ENCODE measurements at places on chromosomes 6 and 20.

GRCh38 chr6:113693851-113694250 lies 163.3 kb upstream of the MARCKS start:
- no peak for DNase-seq

DNA sequence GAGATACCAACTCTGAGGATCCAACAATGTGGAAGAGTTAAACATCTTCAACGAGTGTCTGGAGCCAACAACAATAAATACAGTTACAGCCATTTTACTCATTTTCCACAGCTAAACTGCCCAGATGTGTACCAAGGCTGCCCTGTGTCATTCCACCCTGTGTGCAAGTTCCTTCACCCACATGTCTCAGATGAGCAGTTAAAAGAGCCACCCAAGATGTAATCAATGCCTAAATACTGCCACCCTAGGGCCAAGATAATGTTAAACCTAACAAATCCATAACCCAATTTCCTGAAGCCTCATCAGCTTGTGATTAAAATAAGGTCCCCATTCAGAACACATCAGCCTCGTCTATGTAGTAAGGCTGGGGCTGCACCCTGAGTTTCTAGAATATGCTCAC lies 59.9 kb downstream of the GMDS start:
- DNase-seq = no peak

DNA sequence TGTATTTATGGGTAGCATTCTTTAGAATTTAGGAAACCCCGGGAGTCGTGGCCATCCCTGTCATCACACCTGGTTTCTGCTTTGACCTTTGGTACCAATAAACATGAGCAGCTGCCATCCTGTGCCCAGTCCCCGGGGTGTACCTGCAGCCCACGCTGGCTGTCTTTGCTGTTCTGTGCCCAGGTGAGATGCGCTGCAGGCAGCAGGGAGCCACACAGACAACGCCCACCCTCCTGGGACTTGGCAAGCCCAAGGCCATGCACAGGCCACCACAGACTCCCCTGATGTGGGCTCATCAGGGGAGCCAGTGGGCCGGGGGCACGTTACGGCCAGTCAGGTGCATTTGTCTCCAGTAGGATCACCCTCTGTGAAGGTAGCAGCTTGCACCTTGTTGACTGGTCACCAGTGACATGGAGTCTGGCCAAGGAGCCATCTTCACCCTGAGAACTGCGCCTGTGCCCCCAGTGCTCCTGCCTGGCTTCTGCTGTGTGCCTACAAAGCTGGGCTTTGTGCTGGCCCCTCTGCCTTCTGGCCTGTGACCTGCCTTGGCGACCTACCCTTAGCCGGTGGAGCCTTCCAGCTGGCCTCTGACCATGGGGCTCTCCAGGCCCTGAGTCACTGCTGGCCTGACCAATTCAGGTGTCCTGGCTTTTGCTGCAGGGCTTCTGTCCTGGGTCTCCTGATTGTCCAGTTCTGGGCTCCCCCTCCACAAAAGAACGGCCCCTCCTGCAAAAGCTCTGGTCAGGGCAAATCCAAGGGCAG lies 14.2 kb upstream of the UNC93A start:
- DNase-seq = no peak

GRCh38 chr20:41631826-41632225 lies 13.6 kb upstream of the CHD6 start:
- DNase-seq = no peak

GRCh38 chr20:1033751-1034414 lies 31.8 kb upstream of the RSPO4 start:
- no peak for DNase-seq

DNA sequence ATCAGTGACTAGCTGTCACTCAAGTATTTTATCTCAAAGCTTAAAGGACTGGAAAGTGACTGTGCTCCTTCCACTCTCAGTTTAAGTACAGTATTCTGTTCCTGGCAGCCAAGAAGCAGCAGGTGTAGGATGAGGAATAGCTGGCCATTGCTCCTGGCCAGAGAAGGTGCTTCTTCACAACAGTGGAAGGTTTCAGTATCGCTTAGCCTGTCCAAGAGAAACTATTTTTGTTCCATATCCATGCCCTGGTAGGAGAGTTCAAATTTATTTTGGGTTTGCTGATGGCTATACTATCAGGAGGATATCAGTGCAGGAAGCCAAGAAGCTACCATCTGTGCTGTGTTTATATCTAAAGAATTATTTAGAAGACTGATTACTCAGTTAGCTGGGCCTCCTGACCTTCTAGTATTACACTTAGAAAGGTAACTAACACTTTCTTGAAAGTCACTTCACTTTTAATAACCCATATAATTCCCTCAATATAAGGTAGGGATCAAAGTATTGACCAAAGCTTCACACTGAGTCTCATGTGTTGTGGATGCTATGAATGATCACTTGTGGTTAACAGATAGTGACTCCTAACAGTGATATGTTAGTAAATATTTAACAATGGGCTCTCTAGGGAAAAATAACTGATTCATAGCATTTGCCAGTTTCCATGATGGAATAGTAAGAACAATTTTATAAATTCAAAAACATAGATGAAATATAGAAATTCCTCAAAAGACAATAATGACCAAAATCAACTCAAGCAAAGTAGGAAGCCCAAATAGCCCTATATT lies 99.9 kb downstream of the AIG1 start:
- no peak for DNase-seq

GRCh38 chr6:141729146-141729545 lies 403.6 kb upstream of the GJE1 start:
- no peak for DNase-seq

- DNase-seq = no peak
Observed at GRCh38 chr20:4040283-4041179, 25.2 kb upstream of the RNF24 start.

- no peak for DNase-seq
Observed at GRCh38 chr20:312067-312466, 13.3 kb upstream of the SOX12 start.

DNA sequence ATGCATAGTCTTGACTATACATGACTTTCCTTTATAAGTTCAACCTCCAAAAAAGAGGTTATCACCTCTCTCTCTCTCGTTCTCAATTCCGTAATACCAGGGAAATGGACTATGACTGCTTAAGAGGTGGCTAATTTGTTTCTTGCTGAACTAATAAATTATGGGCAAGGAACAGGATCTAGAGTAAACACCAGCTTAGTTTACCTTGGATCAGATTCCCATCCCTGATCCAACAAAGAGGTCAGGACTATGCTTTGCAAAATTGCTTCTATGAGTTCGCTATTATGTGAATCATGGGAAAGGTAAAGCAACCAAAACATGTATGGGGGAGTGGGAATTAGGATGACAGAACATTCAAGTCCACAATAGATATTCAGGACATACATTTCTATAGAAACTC lies 630.7 kb downstream of the HACE1 start:
- no peak for DNase-seq

- DNase-seq = no peak
Observed at GRCh38 chr20:19600042-19600441, 158.0 kb upstream of the RIN2 start.

- DNase-seq = no peak
Observed at GRCh38 chr6:55777469-55777868, 97.9 kb downstream of the BMP5 start.

- DNase-seq = no peak
Observed at GRCh38 chr6:35161776-35162607, 20.9 kb upstream of the TCP11 start.

GRCh38 chr6:20722455-20722854 lies 188.2 kb downstream of the CDKAL1 start:
- DNase-seq = no peak

- peak; percentile 24 for DNase-seq
Observed at GRCh38 chr6:10403385-10404106, 11.3 kb downstream of the TFAP2A start.

- DNase-seq = no peak
Observed at GRCh38 chr6:146670161-146670560, 71.4 kb downstream of the ADGB start.

- DNase-seq = peak; percentile 15
Observed at GRCh38 chr6:14499841-14500240, 382.3 kb downstream of the CD83 start.

DNA sequence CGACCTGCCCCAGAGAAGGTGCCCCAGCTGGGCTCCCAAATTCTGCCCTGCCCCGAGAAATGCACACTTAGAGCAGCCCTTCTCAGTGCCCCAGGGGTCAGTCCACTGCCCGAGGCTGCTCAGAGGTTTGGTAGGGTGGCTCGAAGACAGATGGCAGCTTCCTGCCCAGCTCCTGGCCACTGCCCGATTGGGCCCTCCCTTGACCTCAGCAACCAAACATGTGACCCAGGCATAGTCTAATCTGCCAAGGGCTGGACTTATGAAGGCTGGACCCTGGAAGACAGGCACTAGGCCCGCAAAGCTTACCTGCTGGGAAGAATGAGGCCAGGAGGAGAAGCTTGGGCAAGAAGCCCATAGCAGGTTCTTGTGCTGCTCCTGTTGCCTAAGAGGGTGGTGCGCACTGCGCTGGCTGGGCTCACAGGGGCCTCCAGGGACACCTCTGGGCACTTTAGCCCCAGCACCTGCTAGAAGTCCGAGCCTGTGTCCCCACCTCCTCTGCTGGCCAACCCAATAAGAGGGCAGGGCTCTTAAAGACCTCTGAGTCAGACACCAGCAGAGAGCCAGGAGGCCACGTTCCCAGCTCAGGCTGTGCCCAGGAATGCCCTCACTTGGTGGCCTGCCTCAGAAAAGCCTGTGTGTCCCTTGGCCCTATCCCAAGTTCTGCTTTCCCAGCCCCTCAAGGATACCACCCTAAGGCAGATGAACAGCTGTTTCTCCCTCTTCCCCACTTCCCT lies 5.5 kb downstream of the SIGLEC1 start:
- DNase-seq = no peak

GRCh38 chr6:113403966-113404595 lies 453.1 kb upstream of the MARCKS start:
- no peak for DNase-seq

GRCh38 chr20:44542890-44543289 lies 21.0 kb upstream of the SERINC3 start:
- DNase-seq = no peak

- no peak for DNase-seq
Observed at GRCh38 chr6:56842686-56843475, 112.0 kb upstream of the BEND6 start.

- no peak for DNase-seq
Observed at GRCh38 chr6:150229436-150230163, 86.8 kb downstream of the PPP1R14C start.

GRCh38 chr6:26019261-26019830 lies 56.7 kb downstream of the TRIM38 start:
- DNase-seq = no peak

- DNase-seq = no peak
Observed at GRCh38 chr20:10510216-10510615, 75.1 kb downstream of the SLX4IP start.

DNA sequence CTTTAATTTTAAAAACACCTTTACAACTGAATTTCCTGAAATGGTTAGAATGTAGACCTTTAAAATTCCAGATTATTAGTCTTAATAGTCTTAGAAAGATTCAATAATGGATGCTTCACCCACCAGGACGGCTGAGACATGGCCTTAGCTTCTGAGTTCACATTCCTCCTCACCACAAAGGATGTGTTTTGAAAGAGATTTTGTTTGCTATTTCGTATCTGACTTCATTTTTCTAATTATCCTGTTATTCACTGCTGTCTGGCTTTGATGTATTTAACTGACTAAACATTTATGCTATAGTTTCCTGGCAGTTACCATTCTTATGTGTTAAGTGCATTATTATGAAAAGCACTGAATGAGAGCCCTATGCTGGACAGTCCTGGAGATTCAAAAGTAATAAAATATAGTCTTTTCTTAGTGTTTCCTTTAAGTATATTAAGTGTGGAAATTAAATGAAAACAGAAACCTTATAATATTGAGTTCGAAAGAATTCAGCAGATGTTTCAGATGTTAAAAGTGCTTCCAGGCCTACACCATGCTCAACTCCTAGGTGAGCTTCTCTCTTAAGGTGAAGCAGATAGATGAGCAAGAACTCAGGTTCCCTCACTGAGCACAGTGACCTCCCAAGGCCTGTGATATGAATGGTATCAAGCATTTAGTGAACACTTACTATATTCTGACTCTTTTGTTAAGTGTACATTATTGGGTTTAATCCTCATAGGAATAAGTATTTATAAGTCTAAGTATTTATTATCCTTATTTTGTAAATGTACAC lies 40.3 kb downstream of the MAP3K4 start:
- no peak for DNase-seq

- DNase-seq = no peak
Observed at GRCh38 chr6:43493833-43494232, 16.3 kb downstream of the LRRC73 start.

- DNase-seq = peak; percentile 67
Observed at GRCh38 chr20:44832724-44833123, 22.4 kb upstream of the RIMS4 start.

DNA sequence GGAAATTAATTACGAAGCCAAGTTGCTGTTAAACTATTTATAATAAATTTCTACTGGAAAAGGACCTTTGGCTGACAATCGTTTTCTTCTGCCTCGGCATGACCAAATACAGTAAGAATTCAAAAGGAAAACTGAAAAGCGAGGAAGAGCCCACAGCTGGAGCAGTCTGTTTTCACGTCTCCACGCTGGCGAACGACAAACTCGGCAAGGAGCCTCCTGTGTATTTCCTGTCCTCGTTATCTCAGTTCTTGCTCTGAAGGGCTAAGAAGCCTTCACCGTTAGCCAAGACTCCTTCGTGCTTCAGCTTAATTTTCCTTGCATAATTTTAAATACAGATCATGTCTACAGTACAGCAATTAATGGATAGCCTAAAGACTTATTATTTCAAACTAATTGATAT lies 214.3 kb upstream of the PLCB4 start:
- no peak for DNase-seq

- no peak for DNase-seq
Observed at GRCh38 chr20:1888796-1889463, 6.3 kb upstream of the SIRPA start.

DNA sequence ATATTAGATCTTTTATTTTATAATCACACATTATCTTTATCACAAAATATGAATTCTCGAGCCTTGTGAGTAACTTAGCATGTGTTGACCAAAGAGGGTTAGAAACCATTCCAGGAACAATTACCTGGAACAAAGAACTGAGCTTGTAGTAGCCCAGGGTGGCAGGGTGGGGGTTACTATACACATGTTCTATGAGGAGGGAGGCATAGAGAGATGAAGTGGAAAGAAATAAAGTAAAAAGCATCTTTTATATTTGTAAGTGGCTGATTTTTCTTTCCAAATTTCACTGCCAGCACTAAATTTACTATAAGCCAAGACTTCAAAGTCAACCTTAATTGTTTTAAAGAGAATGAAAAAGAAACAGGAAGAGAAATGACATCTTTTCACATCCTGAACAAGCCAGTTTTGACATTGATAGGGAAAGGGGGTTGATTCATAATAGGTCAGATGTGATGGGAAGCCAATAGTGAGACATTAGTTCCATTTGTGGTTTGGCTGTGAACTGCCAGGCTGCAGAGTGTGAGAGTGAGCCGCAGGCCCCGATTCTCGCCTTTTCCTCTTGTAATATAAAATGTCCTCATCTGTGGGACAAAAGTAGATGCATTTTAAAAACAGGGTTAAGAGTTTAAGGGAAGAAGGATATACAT lies 52.7 kb upstream of the MYB start:
- no peak for DNase-seq

GRCh38 chr6:54248994-54249393 lies 59.2 kb upstream of the TINAG start:
- DNase-seq = no peak
